ENCODE measurements at places on chromosomes 3 and 15.

- no peak for DNase-seq
These were observed 383.4 kb downstream of the PTPRG start for GRCh38 chr3:61944726-61945125.

GRCh38 chr3:119642746-119643473 is 17.5 kb downstream of the POPDC2 start:
- no peak for DNase-seq

DNA sequence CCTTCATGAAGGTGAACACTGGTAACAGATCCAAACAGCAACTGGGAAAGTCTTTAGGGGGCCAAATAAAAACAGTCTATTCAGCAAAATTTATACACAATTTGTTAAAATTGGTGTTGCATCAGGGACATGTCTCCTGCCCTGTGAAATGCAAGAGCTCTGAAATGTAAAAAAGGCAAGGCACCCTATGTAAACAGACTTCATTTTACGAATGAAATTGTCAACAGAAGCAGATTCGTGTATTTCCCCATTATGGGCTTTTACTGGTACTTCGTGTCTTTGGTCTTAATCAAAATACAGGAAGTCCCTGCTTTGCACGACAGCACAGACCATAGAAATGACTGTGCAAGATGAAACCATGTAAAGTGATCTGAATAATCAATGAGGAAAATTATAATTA is 127.3 kb upstream of the THBS1 start:
- DNase-seq = no peak

DNA sequence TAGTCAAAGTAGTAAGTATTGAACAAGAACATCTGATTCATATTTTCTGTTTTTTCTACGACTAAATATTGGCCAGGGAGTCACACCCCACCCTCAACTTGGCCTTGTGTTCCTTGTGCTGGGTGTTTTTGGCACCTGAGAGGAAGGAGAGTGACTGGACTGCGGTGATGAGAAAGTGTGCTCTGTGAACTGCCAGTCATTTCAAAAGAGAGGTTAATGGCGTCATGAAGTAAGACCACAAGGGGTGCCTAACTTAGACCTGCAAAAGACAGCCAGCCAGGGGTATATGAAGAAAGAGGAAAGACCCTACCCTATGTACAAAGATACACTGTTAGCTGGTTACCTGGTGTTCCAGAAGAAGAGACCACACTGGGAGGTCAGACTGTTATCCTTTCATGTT is 58.4 kb upstream of the COL8A1 start:
- no peak for DNase-seq

DNA sequence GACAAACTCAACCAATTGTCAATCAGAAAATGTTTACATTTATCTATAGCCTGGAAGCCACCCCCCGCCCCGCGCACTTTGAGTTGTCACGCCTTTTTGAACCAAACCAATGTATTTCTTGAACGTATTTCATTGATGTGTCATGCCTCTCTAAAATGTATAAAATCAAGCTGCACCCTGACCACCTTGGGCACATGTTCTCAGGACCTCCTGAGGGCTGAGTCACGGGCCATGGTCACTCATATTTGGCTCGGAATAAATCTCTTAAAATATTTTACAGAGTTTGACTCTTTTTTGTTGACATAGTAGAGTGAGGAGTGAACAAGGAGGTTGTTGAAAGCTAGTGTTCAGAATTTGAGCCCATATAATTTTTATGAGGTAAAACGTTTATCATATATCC is 6.5 kb downstream of the MCTP2 start:
- DNase-seq = no peak

- DNase-seq = no peak
These were observed 1.8 kb downstream of the HES1 start for GRCh38 chr3:194137506-194138474.

- no peak for DNase-seq
These were observed 13.2 kb downstream of the HPS3 start for GRCh38 chr3:149142682-149143081.

- DNase-seq = no peak
These were observed 5.2 kb downstream of the RCCD1 start for GRCh38 chr15:90959894-90960293.

DNA sequence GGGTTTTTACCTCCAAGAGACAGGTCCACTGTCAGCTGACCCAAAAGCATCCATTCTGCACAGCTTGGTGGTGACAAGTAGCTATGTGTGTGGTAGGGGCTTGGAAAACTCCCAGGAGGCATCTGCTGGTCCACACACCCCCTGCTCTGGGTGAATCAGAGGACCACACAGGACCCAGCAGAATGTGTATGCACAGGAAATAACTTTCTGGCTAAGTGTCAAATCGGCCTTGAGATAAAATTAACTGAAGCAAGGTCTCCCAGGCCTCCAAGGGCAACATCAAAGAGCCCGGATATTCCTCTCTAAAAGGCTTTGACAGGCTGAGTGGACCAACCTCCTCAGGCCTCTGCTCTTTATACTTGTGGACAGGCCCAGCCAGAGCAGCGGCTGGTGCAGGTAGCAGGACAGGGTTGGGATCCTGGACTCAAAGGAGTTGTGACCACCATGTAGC is 66.5 kb downstream of the CTNNB1 start:
- no peak for DNase-seq

GRCh38 chr15:43908516-43909050 is 81.8 kb downstream of the WDR76 start:
- DNase-seq = no peak

GRCh38 chr15:70417535-70417934 is 319.8 kb upstream of the TLE3 start:
- DNase-seq = no peak
